Camera-type eye (tissue), 1 donor: ENCODE measurements at places on chromosomes 4 and X. TPM values are rescaled to one million over a fixed set of nuclear protein-coding genes. Genes with fewer than 3 reads are reported as not detected.

The GAGE13 gene
- not detected for total RNA-seq

The IL2 gene
- total RNA-seq, result not detected

The CT55 gene
- not detected for total RNA-seq

The DACH2 gene
- total RNA-seq, result 17.1 TPM

The SLC16A2 gene
- total RNA-seq, result 17.8 TPM

The PSAPL1 gene
- total RNA-seq, result 0.05 TPM

The PALLD gene
- total RNA-seq, result 128 TPM

The CXCL11 gene
- total RNA-seq, result not detected

The PABPC1L2A gene
- not detected for total RNA-seq

The CDKL2 gene
- total RNA-seq, result 8.1 TPM

The SAGE1 gene
- not detected for total RNA-seq

The NHSL2 gene
- 15.6 TPM for total RNA-seq

The COX7B2 gene
- total RNA-seq, result not detected

The CENPI gene
- total RNA-seq, result 8.2 TPM

The SLITRK4 gene
- total RNA-seq, result 16.2 TPM

The SLC38A5 gene
- total RNA-seq, result 103 TPM

The OTC gene
- not detected for total RNA-seq

The MID2 gene
- total RNA-seq, result 21.8 TPM

The SSX7 gene
- not detected for total RNA-seq

The CYTL1 gene
- total RNA-seq, result 12.9 TPM

The DOK7 gene
- 3.5 TPM for total RNA-seq

The PAGE2 gene
- not detected for total RNA-seq

The GPR82 gene
- not detected for total RNA-seq

The USP17L21 gene
- total RNA-seq, result not detected

The TET2 gene
- total RNA-seq, result 42.1 TPM

The DUX4 gene
- total RNA-seq, result not detected

The BRS3 gene
- not detected for total RNA-seq

The OTUD6A gene
- total RNA-seq, result not detected

The TEX13D gene
- not detected for total RNA-seq

The WDR17 gene
- total RNA-seq, result 37.8 TPM
